ENCODE measurements at places on chromosomes 4 and X.

- DNase-seq = no peak
Observed at GRCh38 chrX:45424326-45424725, 223.7 kb upstream of the DIPK2B start.

DNA sequence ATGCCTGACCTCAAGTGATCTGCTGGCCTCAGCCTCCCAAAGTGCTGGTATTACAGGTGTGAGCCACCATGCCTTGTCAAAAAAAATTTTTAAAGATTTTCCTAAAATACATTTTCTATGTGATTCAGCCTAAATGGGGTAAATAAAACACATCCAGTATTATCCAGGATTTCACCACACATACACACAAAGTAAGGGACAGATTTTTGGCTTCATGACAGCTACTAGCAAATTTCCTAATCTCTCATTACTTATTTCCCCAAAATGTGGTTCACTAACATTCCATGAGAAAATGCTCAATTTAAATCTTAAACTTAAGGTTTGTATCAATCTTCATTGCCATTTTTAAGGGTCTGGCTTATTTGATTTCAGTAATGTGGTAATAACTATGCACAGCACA lies 348.5 kb upstream of the INTU start:
- DNase-seq = no peak

DNA sequence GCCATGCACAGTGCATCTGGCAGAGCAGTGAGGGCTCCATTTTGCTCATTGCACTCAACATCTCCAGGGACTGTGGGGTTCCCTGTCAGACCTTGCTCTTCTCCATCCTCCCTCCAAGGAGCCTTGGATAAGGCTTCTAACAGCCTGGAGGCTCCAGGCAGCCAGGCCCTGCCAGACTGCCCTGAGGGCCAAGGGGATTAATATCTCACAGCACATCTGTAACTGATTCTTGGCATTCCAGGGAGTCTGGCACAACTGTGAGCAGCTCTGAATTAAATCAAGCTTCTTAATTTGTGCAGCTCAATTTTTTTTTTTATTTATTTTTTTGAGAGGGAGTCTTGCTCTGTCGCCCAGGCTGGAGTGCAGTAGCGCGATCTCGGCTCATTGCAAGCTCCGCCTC lies 224.5 kb upstream of the PGRMC2 start:
- DNase-seq = no peak

DNA sequence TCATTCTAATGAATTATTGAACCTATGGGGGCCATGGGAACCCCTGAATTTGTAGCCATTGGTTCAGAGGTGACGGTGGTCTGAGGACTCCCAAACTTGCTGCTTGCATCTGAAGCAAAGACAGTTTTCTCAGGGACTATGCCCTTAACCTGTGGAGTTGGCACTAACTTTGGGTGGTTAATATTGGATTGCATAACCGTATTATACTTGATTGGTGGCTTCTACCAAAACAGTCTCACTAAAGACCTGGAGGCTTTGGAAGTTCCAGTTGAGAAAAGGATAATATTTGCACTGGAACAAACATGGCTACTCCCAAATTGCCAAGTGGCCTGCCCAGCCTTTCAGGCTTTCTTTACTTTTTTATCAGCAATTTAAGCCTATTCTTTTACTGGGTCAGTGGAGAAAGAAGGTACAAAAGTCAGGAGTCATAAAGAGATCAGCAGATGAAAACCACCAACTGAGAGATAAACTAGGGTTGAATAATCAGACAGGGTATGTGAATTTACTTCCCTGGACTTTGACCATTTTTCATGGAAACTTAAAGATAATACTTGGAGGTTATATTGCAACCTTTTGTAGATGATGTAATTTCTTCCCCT lies 7.9 kb upstream of the KLHL8 start:
- DNase-seq = no peak

DNA sequence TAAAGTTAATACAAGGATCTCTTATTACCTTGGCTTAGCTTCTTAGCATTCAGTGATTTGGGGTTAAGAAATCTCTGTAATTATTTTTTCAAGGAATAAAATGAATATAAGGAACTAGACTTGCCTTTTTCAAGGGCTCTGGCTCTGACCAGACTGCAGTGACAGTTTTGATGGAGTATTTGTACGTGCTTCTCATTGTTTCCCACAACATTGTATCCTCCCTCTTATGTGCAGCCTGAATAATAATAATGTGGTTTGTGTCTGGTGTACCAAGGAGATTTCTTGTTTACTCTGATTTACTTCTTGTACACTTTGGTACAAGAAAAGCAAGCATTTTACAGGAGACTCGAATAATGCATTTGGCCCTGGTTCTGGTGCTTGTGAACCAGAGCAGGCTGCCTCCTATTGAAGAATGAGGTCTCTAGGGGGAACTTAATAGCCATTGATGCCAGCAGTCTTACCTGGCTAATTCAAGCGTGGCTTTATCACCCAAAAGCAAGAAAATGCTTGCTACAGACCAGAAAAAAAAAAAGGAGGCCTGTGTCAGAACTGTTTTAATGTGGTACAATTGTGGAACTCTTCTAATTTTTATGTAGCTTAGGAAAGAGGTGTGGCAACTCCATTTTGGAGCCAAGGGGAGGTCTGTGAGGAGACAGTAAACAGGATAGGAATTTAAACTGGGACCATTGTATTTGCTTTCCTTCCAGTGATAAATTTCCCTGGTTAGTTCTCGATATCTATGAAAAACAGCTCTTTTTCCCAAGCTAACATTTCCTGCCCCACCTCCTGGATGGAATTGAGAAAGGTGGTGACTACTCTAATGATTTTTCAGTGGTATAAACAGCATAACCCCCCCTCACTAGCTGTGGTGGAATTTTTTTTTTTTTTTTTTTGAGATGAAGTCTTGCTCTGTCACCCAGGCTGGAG lies 5.6 kb downstream of the OTC start:
- no peak for DNase-seq

GRCh38 chr4:6770581-6771228 lies 11.8 kb upstream of the KIAA0232 start:
- DNase-seq = no peak

GRCh38 chrX:23292988-23293651 lies 41.5 kb upstream of the PTCHD1 start:
- DNase-seq = no peak

DNA sequence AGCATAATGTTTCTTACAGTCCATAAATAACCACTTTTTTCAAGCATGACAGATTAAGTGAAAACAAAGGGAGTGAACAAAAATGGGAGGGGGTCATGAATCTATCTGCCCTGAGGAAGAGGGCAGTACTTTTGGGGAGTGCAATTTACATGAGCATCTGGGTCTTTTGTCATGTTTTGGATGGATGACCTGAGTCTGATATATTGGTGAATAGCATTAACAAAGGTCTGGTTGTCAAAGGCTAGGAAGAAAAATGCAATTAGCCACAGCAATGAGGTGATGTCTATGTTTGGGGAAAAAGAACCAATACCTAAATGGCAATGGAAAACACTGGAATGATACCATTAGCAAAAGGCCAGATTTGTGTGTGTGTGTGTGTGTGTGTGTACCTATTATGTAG lies 15.1 kb upstream of the MAD2L1 start:
- no peak for DNase-seq

DNA sequence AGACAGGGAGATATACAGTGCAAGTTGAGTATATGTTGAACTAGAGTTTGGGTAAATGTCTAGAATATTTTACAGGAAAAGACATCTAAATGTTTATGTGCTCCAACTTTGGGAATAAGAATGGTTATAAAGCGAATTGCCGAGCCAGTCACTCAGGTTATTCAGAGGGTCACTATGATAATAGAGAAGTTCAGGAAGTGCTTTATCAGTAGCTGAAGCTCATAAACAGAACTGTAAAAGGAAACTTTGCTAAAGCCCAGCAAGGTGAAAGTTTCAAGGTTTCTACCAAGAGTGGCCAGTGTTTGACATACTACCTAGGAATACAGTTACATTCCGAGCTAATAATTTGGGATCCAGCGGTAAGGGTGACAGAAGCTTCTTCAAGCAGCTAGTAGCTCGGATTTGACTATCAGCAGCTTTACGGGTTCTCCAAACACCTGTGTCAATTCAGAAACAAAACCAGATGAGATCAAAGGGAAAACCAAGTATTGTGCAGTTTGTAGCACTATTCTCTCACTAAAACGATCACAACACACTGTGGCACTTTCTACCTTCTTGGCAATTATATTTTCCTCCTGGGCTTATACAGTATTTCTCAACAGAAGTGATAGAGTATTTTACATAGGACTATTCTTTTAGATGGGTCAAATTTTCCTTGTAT lies 17.2 kb upstream of the BCLAF3 start:
- no peak for DNase-seq

- no peak for DNase-seq
Observed at GRCh38 chr4:165720411-165721082, 152.5 kb upstream of the TLL1 start.

DNA sequence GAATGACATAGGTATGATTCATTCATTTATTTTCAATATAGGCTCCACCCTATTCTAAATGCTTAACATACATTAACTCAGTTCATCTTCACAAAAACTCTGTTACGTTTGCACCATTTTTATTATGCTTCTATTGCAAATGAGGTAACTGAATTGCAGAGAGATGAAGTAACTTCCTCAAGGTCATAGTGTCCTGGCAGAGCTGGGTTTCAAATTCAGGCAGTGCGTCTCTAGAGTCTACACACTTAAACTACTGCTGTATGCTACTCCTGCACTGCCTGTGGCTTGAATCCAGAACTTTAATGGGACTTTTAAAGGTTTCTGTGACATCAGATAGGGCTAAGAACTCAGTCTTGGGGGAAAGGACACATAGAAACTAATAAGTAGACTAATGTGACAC lies 413.4 kb downstream of the UBE2NL start:
- no peak for DNase-seq

DNA sequence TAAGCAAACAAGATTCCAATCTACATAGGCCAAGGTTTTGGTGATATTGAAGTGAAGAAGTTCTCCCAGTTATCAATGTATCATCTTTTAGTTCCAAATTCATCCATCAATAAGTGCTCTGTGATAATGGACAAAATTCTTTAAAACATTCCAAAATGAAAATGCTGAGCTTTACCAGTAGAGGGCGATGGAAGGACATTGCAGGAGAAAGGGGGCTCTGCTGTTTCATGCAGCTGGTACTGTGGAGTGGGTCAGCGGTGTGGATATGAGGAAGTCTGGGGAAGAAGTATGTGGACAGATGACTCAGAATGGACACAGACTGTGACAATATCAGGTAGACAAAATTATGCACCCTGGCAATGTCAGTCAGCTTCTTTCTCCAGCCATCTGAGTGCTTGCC lies 46.6 kb upstream of the HS6ST2 start:
- no peak for DNase-seq

DNA sequence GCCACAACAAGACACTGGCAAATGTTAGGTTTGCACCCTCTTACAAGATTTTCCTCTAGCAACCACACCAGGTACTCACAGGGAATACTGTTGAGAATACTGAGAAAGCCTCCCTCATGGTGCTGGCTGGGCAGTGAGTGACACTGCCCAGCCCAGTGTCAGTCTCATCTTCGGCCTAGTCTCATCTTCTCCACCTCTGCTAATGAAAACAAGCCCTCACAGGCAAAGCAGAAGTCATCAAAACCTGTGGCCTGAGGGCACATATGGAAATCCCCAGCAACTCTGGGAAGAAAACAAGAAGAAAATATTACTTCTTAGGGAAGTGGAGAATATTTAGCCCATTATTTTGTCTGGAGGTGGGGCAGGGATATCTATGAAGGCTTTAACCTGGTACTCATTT lies 7.9 kb upstream of the ADAM29 start:
- no peak for DNase-seq

- no peak for DNase-seq
Observed at GRCh38 chr4:174210952-174211490, 72.4 kb downstream of the FBXO8 start.

- DNase-seq = no peak
Observed at GRCh38 chr4:98542011-98542410, 116.4 kb downstream of the TSPAN5 start.

- DNase-seq = no peak
Observed at GRCh38 chrX:9899640-9900111, 67.5 kb upstream of the CLDN34 start.

DNA sequence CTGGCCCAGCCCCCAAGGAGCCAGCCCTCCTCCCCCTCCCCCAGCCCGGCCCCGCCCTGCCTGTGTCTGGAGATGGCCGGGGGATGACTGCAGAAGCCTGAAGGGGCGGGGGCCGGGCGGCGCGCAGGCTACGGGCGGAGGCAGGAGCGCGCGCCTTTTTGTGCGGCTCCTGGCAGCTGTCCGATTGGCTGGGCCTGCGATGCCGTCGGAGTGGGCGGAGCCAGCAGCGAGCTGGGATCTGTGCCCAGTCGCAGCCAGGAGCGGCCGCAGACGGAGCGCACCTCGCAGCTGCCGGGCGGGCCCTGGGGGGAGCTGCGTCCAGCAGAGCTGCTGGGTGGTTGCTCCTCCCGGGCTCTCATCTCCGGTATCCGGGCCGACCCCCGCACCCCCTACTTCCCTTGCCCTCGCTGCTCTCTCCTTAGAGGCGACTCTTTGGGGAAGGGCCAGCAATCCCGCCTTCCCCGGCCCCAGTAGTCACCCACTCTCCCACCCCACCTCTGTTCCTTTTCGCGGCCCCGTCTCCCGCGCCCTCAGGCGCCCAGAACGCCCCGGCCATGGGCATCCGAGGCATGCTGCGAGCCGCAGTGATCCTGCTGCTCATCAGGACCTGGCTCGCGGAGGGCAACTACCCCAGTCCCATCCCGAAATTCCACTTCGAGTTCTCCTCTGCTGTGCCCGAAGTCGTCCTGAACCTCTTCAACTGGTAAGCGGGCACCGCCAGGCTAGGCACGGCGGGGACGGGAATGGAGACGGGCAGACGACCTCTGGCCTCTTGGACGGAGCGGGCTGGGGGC lies at the start of gene GABRQ:
TSS of gene GABRQ (plus strand) at position 247 of the 794 bp plus-strand sequence. CDS start at position 555, 308 bp downstream.
- no peak for DNase-seq

DNA sequence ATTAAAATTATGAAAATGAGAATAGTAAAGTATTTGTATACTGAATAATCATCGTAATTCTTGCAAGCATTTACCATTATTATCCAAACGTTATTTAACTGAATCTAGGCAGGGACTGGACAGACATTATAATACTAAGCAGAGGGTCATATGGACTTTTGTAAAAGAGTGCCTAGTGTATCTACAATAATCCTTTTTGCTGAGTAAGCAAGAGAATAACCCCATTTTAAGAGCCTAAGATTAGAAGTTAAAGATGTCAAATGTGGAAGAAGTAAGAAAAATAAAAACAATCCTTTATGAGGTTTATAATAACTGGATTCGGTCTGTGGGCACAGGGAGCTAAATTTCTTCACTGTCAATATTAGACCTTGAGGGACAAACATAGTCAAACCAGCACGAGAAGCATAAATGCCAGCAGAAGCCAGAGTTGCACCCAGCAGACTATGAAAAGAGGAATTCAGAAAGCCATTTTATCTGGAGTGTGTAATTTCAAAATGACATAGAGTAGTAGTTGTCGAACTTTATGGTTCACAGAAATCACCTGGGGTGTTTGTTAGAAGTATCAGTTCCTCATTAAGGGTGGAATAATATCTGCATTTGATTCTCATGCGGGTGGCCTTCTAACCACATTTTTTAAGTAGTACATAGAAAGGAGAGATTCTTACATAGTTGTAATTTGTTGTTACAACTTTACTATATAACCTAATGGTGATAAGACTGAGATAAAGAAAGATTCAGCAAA lies 39.7 kb upstream of the DCLK2 start:
- no peak for DNase-seq

Measured in stimulated activated CD8-positive, alpha-beta memory T cell treated with anti-CD3 and anti-CD28 coated beads, Interleukin-7, amount 100 ng/mL, for 1 hour (primary cell).